Stimulated activated CD4-positive, alpha-beta T cell treated with anti-CD3 and anti-CD28 coated beads, Interleukin-12 subunit alpha, Interleukin-12 subunit beta, amount 100 ng/mL, for 48 hours (primary cell): ENCODE measurements at places on chromosomes 12 and 14.
A peak's percentile ranks its signal among the peaks of the same experiment; 100 is the strongest.

GRCh38 chr12:89448526-89448925, 76.1 kb downstream of the GALNT4 start:
- DNase-seq, result no peak

- no peak for DNase-seq
These were observed 154.8 kb downstream of the PRKCH start for GRCh38 chr14:61476105-61476753.

GRCh38 chr12:6632026-6632983, 3.5 kb downstream of the LPAR5 start:
- DNase-seq, result no peak

- no peak for DNase-seq
These were observed 242.7 kb downstream of the ATXN7L3B start for GRCh38 chr12:74780182-74780849.

GRCh38 chr14:29223947-29224346, 457.4 kb downstream of the FOXG1 start:
- no peak for DNase-seq

- DNase-seq, result no peak
These were observed 189.3 kb downstream of the KCNA5 start for GRCh38 chr12:5232826-5233500.

DNA sequence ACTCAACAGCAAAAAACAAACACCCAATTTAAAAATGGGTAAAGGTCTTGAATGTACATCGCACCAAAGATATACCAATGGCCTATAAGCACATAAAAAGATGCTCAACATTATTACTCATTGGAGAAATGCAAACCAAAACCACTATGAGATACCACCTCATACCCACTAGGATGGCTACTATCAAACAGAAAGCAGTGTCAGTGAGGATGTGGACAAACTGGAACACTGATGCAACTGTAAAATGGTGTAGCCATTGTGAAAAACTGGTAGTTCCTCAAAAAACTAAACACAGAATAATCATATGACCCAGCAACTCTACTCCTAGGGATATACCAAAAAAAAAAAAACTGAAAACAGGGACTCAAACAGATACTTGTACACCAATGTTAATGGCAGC, 49.3 kb downstream of the CDK17 start:
- DNase-seq, result no peak

GRCh38 chr14:87139299-87139698, 853.7 kb downstream of the GALC start:
- no peak for DNase-seq

- DNase-seq, result no peak
These were observed 13.2 kb downstream of the RPS6KA5 start for GRCh38 chr14:91047174-91047753.

DNA sequence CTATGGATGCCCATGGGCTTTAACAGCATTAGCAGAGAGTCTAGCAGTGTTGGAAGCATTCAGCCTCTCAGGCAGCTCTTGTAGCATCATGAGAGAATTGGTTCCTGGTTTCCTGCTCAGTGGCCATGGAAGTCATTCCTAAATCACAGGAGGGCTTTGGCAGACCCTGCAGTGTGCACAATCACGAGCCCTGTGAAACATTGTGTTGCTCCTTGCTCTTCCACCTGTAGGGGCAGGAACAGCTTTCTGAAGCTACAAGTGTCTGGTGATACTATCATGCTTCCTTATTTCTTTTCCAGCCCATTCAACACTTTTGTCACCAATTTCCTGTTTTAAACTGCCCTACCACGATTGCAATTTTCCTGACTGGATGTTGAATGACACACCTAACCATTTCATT, 402.2 kb upstream of the USP15 start:
- DNase-seq, result no peak

DNA sequence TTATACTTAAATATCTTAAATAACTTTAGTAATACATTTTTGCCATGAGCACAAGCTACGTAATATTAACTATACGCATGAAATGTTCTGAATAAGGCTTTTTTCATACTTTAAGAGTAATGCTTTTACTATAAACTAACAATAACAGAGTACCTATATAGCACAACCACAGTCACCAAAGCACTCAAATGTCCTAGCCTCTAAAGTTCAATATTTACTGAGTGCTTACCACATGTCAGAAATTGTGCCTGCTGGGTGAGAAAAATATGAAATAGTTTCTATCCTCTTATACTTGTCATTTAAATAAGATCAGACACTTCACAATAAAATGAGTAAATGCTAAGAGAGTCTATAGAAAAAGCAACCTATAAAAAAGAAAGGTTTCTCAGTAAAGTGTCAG, 83.1 kb downstream of the SH2B3 start:
- DNase-seq, result no peak

DNA sequence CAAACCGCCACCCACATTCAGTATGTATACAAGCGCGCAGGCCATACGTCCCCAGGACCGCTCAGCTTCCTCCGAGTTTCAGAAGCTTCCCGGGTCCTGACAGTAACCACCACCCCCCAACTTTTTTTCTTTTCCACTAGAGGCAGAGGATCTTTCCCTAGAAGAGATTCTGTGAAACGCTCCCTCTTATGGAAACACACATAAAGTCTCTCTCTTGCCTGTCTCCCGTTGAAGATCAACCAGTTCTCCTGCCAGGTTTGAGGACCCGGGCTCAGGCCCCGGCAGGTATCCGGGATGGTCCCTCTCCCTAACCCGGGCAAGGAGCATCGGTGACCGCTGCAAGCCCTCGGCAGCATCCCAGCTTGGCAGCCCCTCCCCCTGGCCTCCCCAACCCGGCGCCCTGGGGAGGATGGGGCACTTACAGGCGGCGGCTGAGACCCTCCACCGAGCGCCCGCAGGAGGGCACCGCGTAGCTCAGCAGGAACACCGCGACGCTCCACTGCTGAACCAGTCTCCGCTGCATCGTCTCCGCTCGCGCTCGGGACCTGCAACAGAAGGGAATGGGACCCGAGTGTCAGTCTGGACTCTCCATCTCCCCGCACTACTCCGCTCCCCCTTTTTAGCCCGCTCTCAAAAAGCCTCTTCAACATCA, 3.4 kb downstream of the PTHLH start:
- no peak for DNase-seq

GRCh38 chr12:56348776-56349175, 10.1 kb downstream of the IL23A start:
- DNase-seq, result no peak

DNA sequence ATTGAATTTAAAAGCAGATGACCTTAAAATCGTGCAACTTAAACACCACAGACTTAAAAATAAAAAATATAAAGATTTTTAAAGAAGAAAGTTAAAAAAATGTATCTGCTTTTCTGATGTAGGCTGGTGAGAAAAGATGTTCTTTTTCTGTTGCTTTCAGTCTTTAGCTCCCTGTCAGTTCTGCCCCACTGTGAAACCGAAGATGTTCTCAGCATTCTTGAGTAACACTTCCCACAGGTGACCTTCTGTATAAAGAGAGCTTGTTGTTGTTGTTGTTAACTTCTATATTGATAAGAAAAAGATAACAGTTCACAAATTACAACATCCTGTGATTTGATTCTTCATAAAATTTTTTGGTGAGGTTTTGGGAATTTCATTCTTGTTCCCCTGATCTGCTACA, 377.9 kb upstream of the RGS6 start:
- no peak for DNase-seq

GRCh38 chr12:53103860-53104305, 597 bp downstream of the SOAT2 start:
- no peak for DNase-seq

DNA sequence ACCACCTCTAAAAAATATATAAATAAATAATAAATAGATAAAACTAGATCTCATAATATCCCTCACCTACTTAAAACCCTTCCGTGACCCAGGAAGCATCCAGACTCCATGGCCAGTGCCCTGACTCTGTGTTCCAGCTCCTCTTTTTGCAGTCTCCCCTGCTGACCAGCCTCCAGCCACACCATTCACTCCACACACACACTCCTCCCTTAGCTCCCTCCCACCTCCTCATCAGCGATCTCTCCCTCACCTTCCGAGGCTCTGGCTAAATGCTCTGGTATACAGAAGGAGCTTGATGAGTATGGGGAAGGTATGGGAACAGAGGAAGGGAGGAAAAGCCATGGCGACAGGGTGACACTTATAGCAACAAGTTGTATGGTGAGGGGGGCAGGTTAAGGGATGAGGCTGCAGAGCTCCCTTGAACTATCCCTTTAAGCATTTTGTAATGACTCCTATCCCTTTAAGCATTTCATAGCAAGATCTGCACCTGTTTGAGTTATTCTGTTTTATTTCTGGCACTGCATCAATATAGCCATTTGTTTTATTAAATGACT, 26.1 kb upstream of the EIF4B start:
- DNase-seq, result no peak

GRCh38 chr12:130787445-130788410, 51.3 kb downstream of the STX2 start:
- no peak for DNase-seq

- DNase-seq, result no peak
These were observed 297.5 kb downstream of the RPAP3 start for GRCh38 chr12:47408171-47408871.

- no peak for DNase-seq
These were observed 37.7 kb downstream of the FGD4 start for GRCh38 chr12:32437095-32437515.

GRCh38 chr12:9943240-9943639, 11.1 kb upstream of the CLEC2A start:
- DNase-seq, result no peak

- DNase-seq, result peak; percentile 27
These were observed 27.5 kb downstream of the HVCN1 start for GRCh38 chr12:110661337-110661972.

- DNase-seq, result no peak
These were observed 42.5 kb downstream of the SLC2A13 start for GRCh38 chr12:40063414-40063813.

GRCh38 chr12:113069149-113069548, 12.6 kb downstream of the DTX1 start:
- DNase-seq, result no peak

DNA sequence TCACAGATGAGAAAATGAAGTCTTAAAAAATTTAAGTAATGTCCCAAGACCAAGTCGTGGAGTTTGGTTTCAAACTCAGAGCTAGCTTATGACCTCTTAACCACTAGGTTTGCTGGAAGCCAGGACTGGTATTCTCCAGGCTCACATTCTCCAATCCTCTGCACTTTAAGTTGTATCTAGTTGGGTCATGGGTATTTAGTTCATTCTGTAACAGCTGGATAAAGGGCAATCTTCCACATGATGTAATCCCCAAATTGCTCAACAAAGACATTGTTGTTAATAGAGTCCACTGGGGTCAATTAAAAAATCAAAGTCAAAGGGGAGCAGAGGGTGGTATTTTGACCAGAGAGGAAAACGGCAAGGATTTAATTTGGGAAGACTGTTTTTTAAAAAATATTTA, 17.8 kb upstream of the GAS2L3 start:
- no peak for DNase-seq

DNA sequence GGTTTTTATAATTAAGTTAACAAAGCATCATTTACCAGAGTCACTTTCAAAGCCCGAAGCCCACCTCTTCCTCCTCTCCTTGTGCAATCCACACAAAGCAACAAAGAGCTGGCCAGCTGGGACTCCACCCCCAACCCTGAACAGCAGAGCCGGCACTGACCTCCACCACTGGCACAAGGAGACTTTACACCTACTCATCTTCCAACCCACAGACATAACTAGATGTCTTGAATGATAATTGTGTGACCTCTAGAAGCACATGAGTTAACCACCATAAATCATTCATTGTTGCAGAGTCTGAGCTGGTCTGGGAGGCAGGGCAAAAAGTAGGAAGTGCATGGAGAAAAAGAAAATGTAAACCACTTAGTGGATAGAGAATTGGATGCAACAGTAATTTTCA, 72.2 kb downstream of the ST8SIA1 start:
- DNase-seq, result no peak

DNA sequence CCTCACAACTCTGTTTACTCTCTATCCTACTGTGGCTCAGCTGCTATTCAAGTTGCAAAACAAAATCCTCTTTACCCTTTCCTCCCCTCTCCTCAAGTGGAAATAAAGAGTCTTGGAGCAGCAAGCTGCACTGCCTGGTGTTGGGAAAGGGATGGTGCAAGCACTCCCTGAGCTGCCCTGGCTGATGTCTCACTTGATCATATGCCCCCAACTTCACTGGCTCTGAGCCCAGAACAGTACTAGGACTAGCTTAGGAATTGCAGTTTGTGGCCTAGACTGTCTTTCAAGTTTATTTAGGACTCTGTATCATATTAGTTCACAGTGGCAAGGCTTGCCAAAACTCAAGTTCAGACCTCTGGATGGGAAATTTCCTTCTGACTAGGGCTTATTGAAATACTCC, 1683.8 kb upstream of the SEL1L start:
- no peak for DNase-seq

DNA sequence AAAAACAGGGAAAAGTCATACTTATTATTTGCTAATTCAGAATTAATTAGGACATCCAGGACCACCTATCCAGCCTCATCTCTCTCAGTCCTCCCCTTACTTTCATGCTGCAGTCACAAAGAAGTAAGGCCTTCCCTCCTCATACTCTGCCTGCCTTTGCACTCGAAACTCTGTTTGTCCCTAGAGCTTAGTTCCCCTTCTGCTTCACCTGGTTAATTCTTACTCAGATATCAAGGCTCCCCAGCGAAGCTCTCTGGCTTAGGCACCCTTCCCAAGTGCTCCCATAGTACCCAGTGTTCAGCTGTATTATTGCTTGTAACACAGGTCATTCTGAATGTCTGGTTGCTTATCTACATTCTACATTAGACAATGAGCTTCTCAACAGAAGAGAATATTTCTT, 81.3 kb downstream of the ERGIC2 start:
- DNase-seq, result no peak

DNA sequence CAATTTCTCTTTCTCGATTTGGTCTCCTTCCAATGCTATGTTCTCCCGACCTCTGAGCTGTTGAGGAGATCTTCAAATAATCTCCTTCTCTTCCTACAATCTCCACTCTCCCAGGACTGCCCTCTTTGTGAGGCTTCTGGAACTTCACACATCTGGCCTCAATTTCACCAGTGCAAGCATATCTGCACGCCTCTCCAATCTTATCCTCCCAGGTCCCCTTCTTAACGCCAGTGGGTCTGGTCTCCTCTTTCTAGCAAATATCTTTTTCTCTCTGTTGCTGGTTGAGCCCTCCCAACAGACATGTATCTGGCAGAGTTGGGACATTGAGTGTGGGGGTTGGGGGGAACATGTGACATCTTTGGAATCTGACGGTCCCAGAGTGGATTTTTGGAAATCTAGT, 17.9 kb downstream of the RTL1 start:
- DNase-seq, result no peak

- DNase-seq, result no peak
These were observed 1.0 kb upstream of the EML1 start for GRCh38 chr14:99792210-99792535.

DNA sequence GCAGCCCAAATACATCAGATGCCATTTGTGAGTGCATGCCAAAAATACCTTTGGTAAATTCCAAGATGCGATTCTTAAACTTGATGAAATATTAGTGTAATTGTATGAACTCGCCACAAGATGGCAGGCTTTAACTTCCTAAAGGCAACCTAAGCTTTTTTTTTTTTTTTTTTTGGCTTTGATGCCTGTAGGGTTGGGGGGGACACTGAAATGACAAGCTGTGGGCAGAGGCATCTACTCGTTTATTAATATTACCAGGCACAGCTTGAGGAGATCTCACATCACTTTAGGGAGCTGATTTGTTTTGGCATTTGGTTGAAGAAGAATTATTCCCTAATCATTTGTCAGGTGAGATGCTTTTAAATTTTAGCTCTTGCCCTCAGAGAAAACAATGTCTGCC, 126.7 kb upstream of the CCDC196 start:
- no peak for DNase-seq
